H1 (cell line): ENCODE measurements at places on chromosomes 2 and 18.

- DNase-seq: peak; percentile 75
These were observed 809 bp downstream of the DBI start for GRCh38 chr2:119367472-119368099.

GRCh38 chr2:86045541-86045940 is 60.1 kb downstream of the POLR1A start:
- no peak for DNase-seq

DNA sequence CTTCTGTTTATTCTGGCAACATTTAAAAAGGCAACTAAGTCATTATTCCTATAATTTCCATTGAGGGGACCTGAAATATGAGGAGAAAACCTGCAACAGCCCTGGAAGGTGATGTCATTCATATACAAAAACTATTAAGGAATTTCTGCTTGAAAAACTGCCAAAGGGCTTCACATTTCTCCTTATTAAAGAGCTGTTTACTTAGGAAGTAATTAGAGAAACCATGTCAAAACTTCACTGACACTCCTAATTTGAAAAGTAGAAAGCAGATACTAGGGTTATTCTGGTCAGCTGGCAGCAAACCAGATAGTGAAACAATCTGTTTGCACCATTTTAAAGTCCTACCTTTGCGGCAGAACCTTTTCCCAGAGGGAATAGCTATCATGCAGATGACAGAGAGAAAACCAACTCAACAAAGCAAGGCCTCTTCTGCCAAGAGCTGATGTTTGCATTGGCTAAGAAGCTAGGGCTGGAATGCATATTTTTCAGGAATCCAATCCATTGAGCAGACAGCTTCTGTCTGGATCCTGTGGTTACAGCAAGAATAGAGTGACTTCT is 592.2 kb upstream of the SYT4 start:
- DNase-seq: no peak

DNA sequence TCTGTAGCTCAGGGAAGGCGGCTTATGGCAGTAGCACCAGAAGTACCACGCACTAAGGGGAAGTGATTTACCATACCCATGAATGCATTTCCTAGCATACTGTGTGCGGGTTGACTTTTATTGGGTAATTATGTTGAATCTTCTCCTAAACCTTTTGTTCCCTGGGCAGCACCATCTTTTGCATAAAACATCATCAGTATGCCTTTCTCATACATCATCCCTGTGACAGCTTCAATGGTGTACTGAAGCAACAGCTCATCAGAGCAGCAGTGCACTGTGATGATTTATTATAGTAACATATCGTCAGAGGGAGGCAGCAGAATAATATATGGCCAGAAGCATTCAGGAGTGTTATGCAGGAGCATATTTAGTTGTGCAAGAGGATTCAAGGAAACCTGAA is 204.9 kb downstream of the CDH7 start:
- no peak for DNase-seq

DNA sequence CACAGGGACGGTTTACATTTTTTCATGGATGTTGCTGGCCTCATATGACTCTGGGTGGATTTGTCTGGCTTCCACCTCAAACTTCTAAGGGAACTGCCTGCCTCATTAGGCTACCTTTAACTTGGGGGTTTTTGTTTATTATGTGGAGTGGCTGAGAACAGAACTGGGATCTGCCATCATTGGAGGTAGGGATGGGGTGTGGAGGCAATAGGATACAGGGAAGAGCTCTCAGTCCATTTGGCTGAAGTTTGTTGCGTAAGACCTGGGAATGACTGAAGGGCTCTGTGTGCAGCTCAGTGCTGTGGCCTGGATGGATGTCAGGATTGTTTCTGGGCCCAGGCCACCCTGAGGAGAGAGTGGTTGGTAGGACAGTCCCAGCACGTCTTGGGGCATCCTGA is 31.2 kb downstream of the ASB1 start:
- no peak for DNase-seq
